Effector memory CD4-positive, alpha-beta T cell (primary cell): ENCODE measurements at places on chromosomes 5 and 9.

- DNase-seq: no peak
Measured at GRCh38 chr5:66617226-66617861, 21.2 kb downstream of the MAST4 start.

DNA sequence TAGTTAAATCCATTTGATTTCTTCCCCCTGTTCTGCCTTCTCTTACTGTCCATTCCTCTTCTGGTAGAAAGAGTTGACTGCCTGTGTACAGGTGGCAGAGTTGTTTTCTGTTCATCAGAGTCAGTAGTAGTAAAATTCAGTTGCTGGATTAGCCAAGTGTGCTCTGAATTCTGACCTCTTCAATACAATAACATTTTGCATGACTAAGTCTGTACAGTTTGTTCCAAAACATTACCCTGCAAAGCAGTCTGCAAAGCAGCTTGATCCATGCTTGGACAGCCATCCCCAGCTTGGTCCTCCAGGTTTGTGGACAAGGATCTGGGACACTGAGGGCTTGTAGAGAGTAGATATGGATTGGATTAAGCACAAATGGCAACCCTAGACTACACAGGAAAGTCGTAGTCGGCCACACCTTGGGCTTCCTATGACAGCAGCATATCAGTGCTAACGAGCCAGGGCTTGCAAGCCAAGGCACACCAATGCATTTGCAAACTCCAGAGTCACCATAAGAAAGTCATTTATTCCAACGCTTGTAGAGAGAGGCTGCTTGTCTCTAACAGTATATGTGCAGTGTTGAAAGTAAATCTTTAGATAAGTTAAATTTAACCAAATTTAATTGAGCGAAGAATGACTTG lies 25.2 kb downstream of the IL12B start:
- no peak for DNase-seq

- DNase-seq: no peak
Measured at GRCh38 chr9:124281931-124282371, 24.2 kb downstream of the NEK6 start.

DNA sequence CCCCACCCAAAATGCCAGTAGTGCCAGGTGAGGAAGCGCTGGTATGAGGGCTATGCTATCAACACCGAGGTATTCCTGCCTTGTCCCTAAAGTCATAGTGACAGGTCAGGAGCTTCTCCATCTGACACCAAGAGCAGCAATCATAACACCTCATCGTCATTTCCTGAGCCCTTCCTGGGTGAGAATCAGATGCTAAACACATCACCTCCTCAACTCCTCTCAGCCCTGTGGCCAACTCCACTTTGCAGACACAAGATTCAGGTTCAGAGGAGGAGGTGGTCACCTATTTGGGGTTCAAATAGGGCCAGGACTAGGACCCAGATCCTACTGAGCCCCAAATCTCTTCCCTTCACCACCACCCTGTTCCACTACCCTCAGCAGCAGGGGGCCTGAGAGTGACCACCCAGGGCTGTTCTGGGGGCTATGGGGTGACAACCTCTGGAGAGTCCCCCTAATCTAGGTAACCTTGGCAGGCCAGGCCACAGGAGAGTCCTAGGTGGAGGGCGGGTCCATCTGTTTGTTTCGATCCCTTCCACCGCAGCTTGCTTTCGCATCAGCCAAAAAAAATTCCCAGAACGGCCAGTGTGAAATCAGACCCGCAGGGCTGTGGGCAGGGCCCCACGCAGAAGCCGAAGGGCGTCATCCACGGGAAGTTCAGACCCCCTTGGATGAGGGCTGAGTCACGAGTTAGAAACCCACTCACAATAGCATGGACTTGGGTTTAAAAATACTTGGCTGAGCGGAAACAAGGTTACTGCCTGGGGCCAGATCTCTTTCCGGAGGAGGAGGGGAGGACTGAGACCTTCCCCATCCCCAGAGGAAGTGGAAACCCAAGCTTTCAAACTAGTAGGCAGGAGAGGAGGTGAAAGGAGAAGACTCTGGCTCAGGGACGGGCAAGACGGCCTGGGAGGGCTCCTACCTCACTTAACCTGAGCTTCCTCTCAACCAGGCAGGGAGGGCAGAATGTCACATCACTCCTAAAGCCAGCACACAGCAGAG lies 8.7 kb downstream of the STK10 start:
- peak; percentile 47 for DNase-seq

GRCh38 chr9:81526587-81526986 lies 162.8 kb downstream of the TLE1 start:
- no peak for DNase-seq

DNA sequence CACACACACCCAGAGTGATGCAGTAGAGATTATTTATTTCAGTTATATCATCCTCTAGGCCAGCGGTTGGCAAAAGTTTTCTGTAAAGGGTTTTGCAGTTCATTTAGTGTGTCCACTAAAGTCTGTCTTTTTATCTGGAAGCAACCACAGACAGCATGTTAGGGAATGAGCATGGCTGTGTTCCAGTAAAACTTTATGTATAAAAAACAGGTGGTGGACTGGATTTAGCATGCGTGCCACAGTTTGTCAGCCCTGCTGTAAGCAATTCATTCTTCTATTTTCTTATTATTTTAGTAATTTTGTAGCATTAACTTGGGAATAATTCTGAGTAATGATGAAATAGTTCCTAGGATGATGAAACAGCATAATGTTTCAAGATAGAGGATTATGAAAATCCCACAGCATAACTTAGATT lies 51.7 kb downstream of the CCNH start:
- no peak for DNase-seq

DNA sequence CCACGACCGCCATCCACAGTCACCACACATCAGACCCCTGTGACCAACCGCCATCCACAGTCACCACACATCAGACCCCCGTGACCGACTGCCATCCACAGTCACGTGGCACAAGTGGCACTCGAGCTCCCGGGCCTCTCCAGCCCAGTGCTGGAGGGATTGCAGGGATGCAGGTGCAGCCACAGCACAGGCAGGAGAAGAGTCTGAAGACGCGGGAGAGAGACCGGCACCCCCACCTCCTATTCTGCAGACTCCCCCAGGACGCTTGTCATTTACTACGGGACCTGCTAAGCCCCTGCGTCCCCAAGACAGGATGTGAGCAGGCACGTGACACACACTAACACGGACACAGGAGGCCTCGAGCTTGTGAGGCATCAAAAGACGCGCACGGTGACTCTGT lies 21.1 kb downstream of the TERT start:
- no peak for DNase-seq

- DNase-seq: no peak
Measured at GRCh38 chr5:32030222-32030621, 143.9 kb downstream of the GOLPH3 start.

DNA sequence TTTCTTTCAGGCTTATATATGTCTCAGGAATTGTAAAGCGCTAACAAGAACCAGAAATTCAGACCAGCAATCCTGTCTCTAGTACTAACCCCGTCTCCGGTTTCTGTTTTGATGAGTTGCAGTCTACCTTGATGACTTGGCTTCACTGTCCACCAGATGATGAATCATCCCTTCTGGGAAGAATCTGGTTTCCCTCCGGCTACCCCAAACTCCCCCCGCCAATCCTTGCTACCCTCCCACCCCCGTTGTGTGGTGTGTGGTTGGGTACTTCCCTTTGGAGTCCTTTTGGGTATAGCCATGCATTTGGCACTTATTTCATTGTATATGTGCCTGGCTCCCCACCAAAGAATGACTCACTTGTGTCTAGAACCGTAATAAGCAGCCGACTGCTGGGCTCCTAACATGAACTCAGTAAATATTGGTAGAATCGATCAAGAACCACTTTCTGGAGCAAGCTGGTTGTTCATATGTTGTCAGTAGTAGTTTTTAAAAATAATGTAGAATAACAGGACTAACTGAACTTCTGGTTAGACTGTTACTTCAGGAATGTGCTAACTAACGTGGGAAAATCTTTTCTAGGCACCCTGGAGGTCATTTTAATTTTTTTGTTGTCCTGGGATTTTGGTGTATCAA lies 8.3 kb upstream of the TGFBI start:
- peak; percentile 4 for DNase-seq

DNA sequence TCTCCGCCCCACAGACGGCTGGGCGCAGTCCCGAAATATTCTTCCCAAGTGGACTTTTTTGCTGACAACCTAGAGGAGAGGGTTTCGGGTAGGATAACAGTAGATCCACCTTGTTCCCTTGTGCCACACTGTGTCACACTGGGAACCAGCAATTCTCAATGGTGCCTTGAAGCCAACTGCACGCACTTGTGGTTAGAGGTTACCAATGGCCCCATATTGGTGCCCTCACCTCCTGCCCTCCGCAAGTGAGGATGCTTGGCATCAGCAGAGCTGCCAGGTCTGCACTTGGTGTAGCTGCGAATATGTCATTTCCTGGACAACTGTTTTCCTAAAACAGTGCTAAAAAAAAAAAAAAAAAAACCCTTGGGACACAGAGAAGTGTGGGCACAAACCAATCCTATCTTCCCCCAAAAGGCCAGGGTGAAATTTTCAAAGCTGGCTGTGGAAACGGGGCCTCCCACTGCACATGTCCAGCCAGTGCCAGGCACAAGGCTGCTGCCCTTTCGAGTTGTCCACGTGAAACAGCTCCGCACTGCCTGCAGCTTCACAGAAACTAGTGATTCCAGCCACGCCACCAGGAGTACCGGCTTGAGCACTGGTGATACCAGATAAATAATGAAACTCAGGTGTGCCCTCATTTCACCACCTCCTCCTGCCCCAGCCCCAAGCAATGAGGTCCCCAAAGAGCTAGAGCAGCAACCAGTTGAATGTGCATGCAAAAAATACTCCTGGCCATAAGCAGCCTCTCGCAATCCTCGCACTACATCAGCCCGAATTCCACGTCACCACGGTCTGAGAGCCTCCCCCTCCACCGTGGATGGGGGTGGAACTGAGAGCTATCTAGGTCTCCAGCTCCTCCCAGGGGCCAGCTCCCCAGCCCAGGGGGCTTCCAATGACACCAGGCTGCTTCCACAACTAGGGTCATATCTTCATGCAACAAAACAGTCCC lies 51.2 kb downstream of the USP20 start:
- DNase-seq: peak; percentile 62

- DNase-seq: no peak
Measured at GRCh38 chr9:128163523-128164306, 3.6 kb downstream of the BBLN start.

DNA sequence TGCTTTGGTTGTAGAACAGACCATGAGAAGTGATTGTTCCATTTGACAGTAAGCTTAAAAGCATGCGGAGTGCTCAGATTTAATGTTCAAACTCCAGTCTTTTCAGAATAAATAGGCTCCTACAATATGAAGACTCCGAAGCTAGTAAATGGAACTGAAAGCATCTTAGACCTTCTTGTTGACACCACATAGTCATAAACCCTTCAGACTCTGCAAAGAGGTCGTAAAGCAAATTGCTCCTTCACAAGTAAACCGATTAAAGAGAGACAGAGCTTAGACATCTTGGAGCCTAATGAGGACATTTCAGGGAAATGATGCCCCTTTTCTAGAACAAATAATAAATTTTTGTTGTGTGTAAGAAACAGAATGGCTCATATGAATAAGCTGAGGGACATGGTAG lies 511.0 kb upstream of the RIOK2 start:
- no peak for DNase-seq
